ENCODE measurements at places on chromosomes 2 and 18.

DNA sequence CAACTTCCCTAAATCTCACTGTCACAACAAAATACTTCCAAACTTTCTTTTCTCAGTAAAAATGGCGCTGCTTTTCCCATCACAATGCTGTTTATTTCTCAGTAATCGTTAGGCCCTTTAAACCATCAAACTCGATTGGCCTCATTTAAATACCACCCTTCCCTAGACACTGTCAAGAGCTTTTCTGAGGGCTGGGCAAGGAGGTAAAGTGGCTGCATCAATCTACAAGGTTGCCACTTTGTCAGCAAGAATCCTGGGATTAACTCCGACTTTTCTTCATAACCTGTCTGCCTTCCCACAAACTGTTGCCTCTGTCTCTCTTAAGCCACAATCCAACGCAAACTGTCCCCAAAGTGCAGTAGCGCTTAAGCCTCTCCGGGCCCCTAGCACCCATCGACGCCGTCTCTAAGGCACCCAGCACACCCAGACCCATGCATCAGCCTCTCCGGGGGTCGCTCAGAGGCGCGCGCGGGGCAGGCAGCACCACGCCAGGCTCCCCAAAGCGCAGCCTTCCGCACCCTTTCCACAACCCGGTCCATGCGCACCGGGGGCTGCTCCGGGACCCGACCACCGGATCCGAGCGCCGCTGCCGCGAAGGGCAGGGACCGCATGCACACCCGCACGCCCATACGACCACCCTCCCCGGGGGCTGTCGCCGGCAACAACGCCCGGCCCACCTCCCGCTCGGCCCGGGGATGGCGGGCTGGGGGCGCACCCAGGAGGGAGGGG, 683 bp downstream of the MBOAT2 start:
- no peak for DNase-seq

DNA sequence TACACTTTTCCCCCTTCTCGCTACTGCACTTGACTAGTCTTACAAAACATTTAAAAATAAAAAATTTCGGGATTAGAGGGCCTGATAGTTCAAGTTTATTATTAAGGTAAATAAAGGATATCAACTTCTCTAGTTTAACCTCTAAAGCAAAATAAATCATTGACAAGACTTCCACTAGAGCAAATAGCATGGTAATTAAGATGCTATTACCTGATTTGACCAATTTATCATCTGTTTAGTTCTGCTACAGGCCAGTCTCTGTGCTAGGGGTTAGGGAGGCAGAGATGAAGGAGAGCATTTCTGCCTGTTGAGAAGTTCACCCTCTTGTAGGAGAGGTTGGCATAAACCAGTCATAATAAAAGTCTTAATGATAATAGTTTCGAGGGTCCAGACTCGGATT, 34.0 kb downstream of the RHOB start:
- no peak for DNase-seq

- DNase-seq = no peak
Observed at GRCh38 chr18:4068552-4069158, 386.5 kb downstream of the DLGAP1 start.

DNA sequence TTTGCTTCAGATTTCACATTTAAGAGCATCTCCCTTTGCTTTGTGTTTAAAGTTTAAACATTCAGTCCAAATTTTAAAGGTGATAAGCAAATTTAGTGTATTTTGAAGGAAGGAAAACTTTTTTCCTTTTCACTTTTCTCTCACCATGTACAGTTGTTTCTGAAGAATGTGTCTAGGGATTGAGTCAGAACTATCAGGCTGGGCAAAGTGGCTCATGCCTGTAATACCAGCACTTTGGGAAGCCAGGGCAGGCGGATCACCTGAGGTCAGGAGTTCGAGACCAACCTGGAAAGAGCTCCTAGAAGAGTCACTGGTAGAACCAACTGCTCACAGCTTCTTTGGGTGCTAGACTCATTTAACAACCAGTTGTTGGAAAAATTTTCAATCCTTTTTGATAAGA, 327.0 kb upstream of the THUMPD2 start:
- no peak for DNase-seq

DNA sequence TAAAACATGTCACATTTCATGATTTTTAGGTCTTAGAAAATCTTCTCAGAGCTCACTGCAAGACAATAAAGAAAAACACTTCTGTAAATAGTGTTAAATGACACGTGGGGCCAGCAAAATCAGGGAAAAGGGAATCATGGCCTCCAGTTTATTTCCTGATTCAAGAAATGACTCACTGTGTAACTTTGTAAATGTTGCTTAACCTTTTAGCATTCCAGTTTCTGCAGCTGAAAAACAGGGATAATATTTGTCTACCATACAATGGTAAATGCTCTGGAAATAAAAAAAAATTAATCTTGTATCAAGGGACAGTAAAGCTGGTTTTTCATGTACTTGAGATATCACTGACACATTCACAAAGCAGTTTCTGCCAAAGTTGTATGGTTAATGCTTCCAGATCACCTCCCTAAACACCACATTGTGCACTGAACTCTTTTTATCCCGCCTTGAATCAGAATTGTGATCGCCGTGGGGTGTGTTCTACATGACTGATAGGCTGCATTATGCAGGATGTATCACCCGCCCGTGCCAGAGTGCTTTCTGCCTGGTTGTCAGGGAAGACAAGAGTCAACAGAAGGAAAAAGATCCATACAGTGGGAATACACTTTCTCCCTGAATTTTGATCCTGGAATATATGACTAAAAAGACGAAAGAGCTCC, 238.8 kb downstream of the IKZF2 start:
- no peak for DNase-seq

- no peak for DNase-seq
Observed at GRCh38 chr2:120765678-120766469, 30.2 kb downstream of the GLI2 start.

DNA sequence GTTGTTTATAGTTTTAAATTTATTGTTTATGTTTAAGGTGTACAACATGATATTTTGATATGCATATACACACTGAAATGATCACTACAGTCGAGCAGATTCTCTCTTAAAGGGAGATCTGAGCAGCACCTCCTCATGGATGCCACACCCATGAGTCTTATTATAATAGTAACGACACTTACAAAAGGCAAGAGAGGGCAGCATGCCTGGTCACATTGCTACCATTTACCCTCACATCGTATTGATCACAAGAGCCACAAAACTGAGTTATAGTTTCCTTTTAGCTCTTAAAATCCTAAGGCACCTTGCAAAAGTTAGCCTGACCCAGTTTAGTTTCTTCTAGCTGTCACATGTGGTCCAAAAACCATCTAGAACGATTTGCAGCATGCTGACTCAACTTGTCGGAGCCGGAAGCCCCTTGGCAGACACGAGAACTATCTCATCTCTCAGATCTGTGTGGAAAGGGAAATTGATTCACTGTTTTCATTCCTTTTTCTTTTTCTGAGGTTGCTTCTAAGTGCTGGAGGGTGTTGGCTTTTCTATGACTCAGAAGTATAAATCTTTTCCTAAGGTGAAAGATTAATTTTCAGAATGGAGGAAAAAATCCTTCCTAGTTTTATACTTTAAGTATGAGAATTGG, 85.3 kb downstream of the CDC42EP3 start:
- peak; percentile 50 for DNase-seq

- no peak for DNase-seq
Observed at GRCh38 chr2:1450915-1451314, 37.7 kb downstream of the TPO start.

- DNase-seq = no peak
Observed at GRCh38 chr18:10950876-10951630, 198.3 kb downstream of the PIEZO2 start.

- DNase-seq = no peak
Observed at GRCh38 chr2:234027641-234028040, 22.9 kb upstream of the SPP2 start.

DNA sequence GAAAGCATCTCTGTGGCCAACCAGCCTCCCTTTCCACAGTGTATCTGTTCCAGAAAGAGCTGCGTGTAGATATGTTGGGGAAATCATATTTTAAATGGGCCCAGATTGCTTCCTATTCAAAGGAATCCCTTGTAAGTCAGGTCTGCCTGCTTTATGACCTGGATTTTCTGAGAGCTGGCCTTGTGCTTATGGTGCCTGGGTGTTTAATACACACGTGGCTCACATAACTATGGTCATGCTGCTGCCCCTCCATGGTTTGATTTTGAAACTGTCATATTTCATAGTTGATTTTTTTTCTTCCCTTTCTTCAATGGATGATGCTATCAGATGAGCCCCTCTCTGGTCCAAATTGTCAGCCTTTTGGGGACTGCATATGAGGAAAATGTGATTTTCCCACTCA, 111.5 kb upstream of the CNGA3 start:
- DNase-seq = no peak

- DNase-seq = no peak
Observed at GRCh38 chr2:67716895-67717396, 319.8 kb downstream of the ETAA1 start.

DNA sequence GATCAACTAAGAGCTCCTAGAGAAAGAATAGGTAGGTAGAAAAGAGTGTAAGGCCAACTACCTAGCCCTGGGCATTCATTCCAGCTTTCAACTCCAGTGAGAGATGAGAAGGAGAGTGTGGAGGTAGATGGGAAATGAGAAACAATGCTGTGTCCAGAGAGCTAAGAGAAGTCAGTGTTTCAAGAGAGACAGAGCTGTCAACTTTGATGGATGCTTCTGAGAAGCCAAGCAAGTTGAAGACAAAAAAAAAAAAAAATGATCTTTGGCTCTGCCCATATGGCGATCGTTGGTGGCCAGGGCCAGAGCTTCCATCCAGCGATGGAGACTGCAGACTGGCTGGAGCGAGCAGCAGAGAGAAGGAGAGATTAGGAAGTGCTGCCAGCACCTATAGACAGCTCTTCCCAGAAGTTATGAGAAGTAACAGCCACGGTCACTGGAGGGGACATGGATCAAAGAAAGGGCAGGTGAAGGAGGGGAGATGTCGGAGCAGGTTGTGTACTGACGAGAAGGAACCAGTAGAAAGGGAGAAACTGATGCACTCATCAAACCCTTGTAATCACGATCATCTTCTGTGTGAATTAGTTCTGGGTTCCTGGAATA, 112.4 kb upstream of the PPP1CB start:
- DNase-seq = no peak

- no peak for DNase-seq
Observed at GRCh38 chr2:144224472-144224871, 295.4 kb downstream of the ZEB2 start.

GRCh38 chr2:100929147-100929546, 72.9 kb upstream of the RPL31 start:
- no peak for DNase-seq

DNA sequence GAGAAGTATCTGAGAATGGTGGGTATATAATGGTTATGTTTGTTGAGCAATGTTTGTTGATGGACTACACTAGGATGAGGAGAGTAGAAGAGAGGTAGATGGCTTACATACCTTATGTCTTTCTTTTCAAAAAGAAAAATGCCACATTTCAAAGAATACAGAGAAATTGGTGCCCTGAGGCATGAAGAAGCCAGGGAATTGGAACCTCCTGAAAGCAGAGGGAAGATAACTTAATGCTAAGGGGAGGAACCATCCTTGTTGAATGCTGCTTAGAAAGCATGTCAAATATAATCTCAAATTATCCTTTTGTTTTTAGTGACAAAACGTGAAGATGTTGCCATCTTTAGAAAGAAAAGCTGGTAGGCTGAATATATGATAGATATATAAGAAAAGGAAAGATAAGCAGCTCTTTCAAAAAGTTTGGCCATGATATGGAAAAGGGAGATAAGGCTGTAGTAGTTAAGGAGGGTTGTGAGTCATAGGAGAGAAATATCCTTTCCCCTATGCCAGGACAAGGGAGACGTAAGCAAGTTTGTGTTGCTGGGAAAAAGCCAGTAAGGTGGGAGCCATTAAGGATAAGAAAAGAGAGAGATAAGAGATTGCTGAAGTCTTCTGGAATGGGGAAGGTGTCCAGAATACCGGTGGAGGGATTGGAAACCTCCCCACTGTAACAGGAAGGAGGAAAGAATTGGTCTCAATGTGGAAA, 66.3 kb downstream of the SCN2A start:
- no peak for DNase-seq

DNA sequence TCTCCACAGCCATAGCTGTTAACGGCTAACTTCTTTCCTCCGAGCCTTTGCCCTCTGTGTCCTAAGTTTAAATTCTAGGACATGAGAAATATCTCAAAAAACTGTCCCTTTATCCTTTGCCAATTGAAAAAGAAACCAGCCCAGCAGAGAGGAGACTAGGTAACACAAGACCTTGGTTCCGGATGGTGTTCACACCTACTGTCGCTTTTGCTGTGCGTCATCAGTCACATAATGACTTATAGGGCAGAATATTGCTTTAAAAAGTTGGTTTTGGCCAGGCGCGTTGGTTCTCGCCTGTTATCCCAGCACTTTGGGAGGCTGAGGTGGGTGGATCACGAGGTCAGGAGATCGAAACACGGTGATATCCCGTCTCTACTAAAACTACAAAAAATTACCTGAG, 66.2 kb downstream of the SP3 start:
- DNase-seq = no peak

- no peak for DNase-seq
Observed at GRCh38 chr2:195322324-195322723, 334.7 kb upstream of the SLC39A10 start.

GRCh38 chr2:100460904-100461530, 9.3 kb upstream of the NMS start:
- DNase-seq = no peak

DNA sequence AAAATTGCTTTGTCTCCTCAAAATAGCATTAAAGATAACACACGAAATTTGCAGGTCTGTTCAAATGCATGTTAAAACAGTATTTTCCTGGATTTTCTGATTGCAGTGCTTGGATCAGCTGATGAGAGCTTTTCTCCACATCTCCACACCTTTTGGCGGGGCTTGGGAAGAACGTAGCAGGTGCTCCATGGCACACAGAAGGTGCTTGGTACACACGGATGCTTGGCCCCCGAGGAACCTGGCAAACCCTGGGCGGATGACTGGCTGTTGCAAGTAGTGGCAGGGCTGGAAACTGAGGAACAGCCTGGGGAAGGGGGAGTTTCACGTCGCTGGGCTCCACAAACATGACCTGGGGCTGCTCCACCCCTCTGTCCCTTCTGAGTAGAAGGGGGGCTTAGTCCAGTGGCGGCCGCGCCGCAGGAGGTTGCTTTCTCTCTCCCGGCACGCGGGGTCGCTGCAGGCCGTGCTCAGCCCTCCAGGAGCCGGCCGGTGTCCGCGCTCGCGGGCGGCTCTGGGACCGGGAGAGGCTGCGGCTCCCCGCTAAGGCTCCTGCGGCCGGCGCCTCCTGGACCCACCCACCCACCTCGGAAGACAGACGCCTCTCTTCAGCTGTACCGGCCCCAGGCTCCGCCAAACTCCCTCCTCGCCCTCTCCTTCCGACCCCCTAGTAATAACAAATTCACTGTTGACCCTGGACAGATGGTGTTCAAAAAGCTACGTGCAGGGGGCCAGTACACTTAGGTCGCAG, 69.3 kb downstream of the MARCO start:
- DNase-seq = no peak

DNA sequence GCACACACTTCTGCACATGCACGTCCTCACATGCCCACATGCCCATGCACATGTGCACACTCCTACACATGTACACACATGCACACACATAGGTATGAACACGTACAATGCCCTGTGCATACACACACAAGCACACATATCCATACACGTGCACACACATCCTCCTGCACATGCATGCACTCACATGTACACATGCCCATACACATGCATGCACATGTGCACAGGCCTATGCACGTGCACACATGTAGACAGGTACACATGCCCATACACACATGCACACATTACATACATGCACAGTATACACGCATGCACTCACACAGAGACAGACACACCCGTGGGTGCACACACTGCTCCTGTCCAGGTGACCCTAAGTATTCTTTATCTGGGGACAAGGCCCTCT, 34.3 kb downstream of the GPC1 start:
- DNase-seq = no peak
